ENCODE measurements at places on chromosomes 6 and 20.
A peak's percentile ranks its signal among the peaks of the same experiment; 100 is the strongest.

DNA sequence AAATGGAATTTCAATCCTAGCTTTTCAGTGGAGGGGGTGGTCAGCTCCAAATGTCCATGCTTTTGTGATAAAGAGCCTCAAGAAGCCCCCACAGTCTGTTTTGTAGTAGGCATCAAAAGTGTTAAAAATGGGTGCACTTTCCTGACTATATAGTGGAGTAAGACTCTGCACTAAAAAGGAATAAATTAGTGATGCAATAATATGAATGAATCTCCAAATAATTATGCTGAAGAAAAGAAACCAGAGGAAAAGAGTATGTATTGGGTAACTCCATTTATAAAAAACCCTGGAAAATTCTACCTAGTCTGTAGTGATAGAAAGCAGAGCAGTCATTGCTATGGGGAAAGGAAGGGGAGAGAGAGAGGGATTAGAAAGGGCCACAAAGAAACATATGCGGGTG is 310.4 kb upstream of the SUPT3H start:
- DNase-seq, result no peak

- DNase-seq, result no peak
These were observed 41.2 kb upstream of the MLIP start for GRCh38 chr6:54070025-54070424.

- DNase-seq, result no peak
These were observed 109.4 kb upstream of the KCNG1 start for GRCh38 chr20:51132279-51132678.

GRCh38 chr20:36574366-36575135 is 1.2 kb downstream of the TGIF2 start:
- peak; percentile 47 for DNase-seq

GRCh38 chr6:29553268-29554057 is 6.1 kb downstream of the UBD start:
- no peak for DNase-seq

DNA sequence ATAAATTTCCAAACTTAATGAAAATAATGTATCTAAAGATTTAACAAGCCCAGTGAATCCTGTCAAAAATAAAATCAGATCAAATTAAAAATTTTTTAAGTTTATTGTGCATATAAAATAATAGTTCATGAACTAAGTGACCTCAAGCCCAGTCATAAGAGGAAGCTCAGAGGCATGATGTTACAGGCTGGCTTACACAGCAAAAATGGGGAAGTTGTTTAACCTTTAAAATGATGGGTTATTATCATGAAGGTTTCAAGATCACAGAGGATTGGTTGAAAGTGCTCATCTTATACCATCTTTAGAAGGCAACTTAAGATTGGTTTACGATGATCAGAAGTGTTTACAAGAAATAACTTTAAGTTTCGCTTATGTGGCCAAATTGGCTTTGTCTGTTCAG is 102.5 kb downstream of the PAK5 start:
- no peak for DNase-seq

DNA sequence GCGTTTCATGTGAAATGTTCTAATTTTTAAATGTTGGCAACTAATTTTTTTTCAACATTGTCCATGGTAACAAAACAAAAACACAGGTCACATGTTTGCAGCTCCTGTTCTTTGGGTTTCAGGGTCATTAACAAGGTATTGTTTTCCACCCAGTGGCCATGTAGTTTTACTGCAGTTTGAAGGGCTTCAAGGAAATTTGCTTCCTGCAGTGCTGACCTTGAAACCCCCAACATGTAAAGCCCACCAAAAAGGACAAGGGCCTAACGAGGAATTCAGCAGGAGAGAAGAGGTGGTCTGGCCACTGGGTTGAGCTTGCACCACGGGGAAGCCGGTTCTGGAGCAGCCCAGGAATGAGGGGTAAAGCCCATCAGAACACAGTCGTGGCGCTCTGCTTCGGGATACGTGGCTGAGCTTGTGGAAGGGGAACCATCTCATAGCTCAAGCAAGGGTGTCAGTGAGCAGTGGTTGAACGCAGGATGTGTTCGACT is 13.9 kb upstream of the KLHL31 start:
- no peak for DNase-seq

DNA sequence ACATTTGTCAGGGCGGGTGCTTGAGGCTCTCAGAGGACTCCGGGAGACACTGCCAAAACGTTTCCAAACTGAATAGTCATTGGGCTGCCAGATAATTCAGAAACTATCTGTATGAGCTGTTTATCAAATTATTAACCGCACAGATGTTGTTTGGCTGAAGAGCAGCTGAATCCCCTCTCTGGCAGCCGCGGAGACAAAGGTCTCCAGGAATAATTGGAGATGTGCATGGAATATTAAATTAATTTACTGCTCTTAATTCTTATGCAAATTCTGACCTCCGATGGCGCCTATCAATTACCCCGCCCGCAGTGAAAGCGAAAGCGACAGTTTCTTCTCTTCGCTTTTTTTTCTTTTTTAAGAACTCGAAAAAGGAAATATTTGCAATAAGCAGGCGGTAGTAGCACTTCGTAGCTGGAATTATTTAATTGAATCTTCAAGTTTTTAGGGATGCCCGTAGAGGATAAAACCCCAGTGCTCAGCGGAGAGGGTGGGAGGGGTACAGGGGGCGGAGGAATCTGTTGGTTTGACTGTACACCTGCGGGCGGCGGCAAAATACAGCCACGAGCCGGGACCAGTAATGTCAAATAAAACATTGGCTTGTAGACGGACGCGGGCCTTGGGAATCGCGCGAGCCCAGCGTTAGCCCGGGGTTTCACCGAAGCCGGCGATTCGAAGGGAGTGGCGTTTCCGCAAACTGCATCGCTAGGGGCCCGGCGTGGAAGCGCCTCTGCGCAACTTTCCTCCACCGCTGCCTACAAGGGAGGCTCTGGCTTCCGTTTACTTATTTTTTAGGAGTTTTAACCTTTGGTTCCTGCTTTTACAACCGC is 6.2 kb downstream of the LINC00237 start:
- no peak for DNase-seq

DNA sequence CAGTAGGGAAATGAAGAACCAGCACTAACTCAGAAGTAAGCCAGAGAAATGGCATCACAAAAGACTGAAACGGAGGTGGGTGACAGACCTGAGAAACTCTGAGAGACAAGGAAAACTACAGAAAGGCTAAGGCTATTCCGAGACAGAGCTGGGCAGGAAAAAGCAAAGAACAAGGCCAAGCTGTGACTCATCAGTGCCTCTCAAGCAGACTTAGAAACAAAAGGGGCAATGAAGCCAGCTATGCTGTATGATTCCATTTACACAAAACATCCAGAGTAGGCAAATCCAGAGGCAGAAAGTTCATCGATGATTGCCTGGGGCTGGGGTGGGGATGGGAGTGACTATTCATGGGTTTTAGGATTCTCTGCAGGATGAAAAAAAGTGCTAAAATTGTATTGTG is 50.0 kb downstream of the SLC23A2 start:
- no peak for DNase-seq

- no peak for DNase-seq
These were observed 1579.3 kb downstream of the HACE1 start for GRCh38 chr6:103280417-103280816.

GRCh38 chr20:62825986-62826645 is 9.3 kb downstream of the COL9A3 start:
- no peak for DNase-seq

DNA sequence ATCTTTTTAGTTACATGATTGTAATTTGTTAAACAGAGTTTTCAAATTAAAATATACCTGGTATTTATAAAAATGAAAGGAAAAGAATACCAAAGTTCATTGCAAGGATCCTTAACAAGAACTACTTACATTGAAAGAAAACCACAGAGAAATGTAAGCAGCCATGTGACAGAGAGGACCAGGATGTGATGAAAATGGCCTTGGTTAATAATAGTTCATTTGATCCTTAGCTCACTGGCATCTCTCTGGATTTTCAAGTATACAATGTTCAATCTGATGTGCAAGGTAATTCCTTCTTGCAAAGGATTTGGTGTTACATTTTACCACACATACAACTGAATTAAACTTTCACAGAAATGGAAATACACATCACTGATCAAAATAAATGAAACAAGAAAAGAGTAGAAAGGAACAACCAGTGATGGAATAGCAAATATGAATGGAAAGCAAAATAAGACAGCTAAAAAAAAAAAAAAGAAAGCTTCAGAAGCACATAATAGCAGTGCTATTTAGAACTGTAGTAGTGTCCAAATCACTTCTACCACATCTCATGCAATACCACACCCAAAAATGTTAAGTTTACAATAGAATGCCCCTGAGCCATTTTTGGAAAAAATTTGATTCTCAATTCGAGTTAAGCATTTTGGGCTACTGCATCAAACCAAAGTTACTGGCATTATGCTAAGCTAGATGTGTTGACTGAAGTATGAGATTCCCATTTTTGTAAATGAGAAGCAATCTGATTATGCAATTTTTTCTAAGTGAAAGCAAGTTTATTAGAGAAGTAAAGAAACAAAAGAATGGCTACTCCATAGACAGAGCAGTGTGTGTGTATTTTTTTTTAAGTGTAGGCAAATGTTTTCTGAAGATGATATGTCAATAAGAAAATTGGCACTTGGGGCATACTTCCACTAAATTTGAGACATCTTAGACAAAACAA is 22.6 kb upstream of the HLA-A start:
- DNase-seq, result no peak

- no peak for DNase-seq
These were observed 211.1 kb downstream of the ANKRD60 start for GRCh38 chr20:58017231-58017969.

DNA sequence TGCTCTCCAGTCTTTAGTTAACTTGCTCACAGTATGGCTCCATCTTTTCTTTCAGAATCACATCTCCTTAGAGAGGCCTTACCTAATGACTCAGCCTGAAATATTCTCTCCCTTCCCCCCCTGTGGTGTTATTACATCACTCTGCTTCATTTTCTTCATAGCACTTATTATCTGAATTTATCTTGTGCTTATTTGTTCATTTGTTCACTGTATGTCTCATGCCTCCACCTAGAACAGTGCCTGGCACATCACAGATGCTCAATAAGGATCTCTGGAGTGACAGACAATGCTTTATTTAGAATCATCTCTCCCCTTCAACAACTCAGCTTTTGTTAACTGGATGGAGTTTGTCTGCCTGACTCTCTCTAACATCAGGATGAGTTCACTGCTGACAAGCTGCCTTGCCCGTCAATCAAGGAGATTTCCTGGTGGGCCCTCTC is 96.6 kb upstream of the MAN1A1 start:
- DNase-seq, result no peak

- no peak for DNase-seq
These were observed 968.4 kb upstream of the SLC35B3 start for GRCh38 chr6:9403736-9404135.

- DNase-seq, result no peak
These were observed 34.3 kb downstream of the FYN start for GRCh38 chr6:111838749-111839484.

- DNase-seq, result no peak
These were observed 74.7 kb upstream of the SLC4A11 start for GRCh38 chr20:3313683-3314065.

- DNase-seq, result no peak
These were observed 9.7 kb upstream of the CCR6 start for GRCh38 chr6:167113047-167113754.

DNA sequence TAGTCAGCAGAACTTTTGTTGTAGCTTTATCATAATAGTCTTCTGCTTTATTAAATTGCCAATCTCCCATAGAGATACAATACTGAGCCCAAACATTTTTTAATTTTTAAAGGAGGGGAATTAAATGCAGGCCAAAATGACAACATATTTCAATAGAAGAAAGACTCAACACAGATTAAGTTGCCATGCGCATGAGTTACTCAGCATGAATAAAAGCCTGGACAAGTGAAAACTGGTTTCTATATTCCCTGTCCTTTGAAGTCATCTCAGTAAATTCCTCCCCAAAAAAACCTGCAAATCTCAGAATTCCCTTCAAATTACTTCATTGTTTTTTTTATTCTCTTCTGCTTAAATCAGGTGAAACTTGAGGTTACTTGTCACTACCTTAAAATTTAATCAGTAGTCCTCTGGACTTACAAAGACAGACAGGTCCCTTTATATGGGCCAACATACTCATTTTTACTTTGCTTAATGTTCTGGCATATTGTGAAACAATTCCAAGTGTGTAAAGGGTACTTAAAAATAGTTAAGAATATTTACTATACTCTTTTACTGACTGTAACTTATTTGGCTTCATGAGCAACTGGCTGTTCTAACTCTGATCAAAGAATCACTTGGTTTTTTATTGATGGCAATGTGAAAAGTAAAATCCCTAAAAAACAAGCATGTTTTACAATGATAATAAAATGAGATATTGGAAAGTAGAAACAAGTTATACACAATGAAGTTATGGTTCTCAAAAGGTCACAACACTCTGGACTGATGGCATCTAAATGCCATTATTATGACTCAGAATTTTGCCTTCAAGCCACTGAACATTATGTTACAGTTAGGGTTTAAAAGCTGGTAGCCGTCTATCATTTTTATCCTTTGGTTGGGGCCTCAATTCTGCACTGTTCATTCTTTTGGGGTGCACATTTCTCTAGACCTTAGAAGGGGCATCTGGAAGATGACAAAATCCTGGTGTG is 49.9 kb upstream of the COL21A1 start:
- no peak for DNase-seq

DNA sequence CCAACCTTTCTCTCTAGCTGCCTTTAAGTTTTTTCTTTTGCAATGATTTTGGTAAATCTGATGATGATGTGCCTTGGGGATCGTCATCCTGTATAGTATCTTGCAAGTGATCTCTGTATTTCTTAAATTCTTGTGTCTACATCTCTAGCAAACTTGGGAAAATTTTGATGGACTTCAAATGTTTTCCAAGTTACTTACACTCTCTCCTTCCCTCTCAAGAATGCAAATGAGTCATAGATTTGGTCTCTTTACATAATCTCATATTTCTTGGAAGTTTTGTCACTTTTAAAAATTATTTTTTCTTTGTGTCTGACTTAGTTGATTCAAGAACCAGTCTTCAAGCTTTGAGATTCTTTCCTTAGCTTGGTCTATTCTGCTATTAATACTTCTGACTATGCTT is 176.4 kb downstream of the TBC1D32 start:
- no peak for DNase-seq

DNA sequence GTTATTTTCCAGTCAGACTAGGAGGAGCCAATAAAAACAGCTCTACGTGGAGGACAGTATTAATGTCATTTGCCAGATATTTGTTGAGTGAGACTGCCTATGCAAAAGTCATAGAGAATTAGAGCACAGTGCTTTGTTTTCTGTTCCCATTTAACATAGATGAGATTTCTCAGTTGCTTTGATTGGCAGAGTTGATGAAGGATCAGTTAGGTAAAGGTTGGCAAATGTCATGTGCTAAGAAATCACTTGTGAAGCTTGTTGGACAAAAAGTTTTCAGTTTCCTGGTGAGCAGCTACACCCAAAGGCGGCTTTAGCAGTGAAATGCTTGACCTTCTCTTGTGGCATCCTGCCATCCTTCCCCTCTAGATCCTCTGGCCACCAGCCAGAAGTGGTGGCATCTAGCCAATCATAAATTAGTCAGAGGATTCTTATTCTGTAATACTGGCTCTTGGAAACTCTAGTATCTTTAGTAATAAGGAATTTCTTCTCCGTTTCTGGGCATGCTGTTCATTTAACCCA is 37.0 kb downstream of the BCKDHB start:
- DNase-seq, result no peak
